WTC11 (cell line): ENCODE measurements at places on chromosomes 16 and 17.
A peak's percentile ranks its signal among the peaks of the same experiment; 100 is the strongest.

GRCh38 chr17:63433746-63434591 is 12.1 kb downstream of the CYB561 start:
- DNase-seq, result no peak

GRCh38 chr16:85601272-85601639 is 11.9 kb upstream of the GSE1 start:
- DNase-seq, result no peak

GRCh38 chr17:79559111-79559887 is 51.6 kb downstream of the RBFOX3 start:
- no peak for DNase-seq

- no peak for DNase-seq
Observed at GRCh38 chr17:10155371-10156076, 42.9 kb downstream of the GAS7 start.

DNA sequence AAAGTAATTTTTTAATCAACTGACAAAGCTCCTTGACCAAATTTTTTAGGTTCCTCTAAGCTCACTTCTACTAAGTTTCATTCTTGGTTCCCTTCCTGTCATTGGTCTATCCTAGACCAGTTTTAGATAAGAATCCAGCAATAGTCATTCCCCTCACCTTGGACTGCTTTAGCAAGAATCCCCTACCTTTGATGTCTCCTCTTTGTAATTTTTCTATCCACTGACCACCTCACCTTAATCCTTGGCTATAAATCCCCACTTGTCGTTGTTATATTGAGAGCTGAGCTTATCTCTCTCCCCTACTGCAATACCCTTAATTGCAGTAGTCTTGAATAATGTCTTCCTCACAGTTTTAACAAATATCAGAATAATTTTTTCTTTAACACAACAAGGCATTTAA is 107.2 kb downstream of the USP32 start:
- DNase-seq, result no peak

GRCh38 chr16:23968176-23968575 is 132.4 kb downstream of the PRKCB start:
- DNase-seq, result no peak

DNA sequence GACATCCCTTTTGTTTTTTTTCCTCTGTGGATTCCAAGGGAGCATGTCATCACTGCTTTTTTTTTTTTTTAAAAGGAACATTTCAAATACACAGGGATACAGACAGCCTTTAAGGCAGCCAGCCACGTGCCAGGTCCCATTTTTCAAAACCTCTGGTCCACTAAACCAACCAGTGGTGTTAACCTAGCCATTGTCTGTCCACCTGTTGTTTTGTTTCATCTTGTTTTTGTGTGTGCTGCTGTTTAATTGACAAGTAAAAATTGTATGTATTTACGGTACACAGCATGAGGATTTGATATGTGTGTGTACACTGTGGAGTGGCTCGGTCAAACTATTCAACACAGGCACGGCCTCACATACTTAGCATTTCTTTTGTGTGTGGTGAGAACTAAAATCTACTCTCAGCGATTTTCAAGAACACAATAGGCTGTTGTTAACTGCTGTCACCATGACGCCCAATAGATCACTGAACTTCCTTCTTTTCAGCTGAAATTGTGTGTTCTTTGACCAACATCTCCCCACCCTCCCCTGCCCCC is 19.2 kb downstream of the TMEM114 start:
- DNase-seq, result no peak

DNA sequence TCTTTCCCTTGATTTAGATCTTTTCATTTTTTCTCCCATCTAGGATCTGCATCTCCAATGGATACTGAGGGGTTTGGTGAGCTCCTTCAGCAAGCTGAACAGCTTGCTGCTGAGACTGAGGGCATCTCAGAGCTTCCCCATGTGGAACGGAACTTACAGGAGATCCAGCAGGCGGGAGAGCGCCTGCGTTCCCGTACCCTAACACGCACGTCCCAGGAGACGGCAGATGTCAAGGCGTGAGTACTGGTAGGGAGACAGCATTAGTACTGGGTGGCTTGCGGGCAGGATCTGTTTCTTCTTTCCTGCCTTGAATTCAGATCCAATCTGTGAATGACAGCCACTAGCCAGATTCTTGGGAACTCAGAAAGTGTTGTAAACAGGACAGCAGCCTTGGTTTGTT is 18.3 kb downstream of the NUP93 start:
- no peak for DNase-seq

DNA sequence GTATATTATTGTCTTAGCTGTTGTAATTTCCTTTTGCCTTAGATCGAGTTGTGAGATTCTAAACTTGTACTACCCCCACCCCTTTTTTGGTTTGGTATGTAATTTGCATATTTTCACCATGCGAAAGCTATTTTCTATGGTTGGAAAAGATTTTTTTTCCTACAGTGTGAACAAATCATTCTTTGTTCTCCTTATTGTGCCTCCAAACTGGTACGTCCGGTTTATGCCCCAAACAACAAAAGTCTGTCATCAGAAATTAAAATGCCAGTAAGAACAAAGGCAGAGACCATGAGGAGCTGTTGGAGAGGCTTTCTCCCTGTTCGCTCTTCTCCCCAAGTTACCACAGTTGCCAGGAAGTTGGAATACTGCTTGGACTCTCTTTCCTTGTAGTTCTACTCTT is 66.1 kb downstream of the BCAS3 start:
- DNase-seq, result no peak

GRCh38 chr17:60601447-60602384 is 1.7 kb downstream of the PPM1D start:
- DNase-seq, result peak; percentile 44

- DNase-seq, result no peak
Observed at GRCh38 chr17:58870747-58871146, 115.1 kb downstream of the PPM1E start.

DNA sequence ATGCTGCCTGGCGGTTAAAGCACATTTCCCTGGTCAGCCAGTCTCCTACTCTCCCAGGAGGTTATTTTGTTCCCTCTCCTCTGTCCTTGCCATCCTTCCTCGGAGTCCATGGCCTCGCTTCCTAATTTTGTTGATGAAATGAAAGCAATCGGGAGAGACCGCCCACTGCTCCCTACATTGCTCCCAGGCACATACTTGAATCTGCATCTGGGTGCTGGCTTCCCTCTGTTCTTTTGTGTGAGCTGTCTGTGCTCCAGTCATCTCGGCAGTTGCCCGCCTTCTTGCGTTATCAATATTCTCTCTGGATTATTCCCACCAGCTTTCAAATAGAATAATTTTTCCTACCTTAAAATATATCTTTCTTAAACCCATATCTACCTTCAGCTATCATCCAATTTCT is 11.1 kb downstream of the KRT23 start:
- DNase-seq, result no peak

DNA sequence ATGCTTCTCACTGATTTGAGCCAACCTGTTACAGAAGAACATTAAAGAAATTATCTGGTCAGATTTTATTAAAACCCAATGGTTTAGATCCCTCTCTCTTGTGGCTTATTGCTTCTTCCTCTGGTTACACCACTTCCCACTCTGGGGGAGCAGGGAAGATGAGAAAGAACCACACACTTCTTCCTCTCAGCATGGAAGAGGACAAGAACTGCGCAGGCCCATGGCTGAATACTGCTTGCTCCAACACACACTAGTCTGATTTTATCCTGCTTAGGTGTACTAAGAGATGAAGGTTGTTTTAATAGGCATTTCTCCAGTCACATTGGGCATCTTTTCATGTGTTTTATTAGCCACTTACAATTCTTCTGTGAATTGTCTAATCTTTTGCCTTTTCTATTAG is 27.6 kb downstream of the MAP3K3 start:
- no peak for DNase-seq

GRCh38 chr17:77419547-77420094 is 278.9 kb downstream of the SEC14L1 start:
- peak; percentile 80 for DNase-seq

DNA sequence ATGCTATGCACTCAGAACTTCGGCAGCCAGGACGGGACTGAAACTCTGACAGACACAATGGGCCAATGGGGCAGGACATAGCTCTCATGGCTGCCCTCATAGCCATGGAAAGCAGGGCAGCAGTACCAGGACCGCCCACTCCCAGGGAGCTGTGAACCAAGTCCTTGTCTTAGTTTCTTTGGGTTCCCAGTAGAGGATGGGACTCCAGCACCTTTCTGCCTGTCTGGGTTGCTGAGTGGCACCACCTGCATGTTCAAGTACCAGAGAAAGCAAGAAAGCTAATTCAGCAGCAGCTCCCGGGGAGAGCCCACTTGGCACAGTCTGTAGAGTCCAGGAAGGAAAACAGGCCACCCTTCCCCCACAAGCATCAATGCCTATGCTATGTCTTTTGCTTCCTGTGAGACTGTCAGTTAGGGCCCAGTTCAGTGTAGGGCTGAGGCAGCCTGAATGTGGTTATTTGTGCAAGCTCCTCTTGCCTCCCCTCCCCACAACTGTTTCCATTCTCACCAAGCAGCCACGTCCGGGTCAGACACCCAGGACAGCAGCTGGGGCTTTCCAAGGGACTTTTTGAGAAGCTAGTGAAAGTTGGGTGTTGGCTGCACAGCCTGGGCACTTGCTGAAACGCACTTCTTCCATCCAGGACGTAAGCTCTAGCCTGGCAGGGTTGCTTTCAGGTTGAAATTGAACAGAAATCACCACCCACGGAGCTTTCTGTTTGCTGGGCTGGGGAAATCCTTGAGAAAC is 7.8 kb downstream of the SUPT4H1 start:
- DNase-seq, result no peak

DNA sequence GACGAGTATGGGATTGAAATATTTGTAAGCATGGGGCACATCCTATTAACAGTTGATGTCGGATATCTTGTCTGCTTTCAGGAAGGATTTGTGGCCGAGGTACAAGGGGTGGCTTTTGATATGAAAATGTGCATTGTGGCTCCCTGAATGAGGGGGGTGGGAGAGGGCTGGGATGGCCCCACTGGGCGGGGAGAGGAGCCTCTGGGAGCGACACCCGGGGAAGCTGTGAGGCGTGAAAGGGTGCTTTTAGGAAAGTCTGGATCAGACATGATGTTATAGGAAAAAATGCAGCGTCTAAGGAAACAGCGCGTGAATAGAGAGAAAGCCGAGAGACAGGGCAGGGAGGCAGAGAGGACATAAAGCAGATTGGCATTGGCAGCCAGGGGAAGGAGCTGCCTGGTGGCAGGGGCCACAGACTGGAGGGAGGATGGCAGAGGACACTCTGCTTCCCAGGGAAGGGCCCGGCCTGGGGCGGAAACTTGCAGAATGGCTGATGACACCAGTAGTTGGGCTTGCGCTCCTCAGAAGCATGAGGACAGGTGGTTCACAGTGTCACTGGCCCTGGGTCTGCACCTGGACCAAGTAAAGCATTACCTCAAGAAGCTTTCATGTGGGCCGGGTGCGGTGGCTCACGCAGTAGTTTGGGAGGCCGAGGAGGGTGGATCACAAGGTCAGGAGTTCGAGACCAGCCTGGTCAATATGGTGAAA is 95.7 kb downstream of the NTN1 start:
- DNase-seq, result no peak

GRCh38 chr16:19912455-19913339 is 28.0 kb upstream of the GPRC5B start:
- DNase-seq, result no peak

- DNase-seq, result peak; percentile 9
Observed at GRCh38 chr16:85425074-85425662, 188.0 kb upstream of the GSE1 start.

- no peak for DNase-seq
Observed at GRCh38 chr17:77698903-77699623, 259.4 kb upstream of the TNRC6C start.

DNA sequence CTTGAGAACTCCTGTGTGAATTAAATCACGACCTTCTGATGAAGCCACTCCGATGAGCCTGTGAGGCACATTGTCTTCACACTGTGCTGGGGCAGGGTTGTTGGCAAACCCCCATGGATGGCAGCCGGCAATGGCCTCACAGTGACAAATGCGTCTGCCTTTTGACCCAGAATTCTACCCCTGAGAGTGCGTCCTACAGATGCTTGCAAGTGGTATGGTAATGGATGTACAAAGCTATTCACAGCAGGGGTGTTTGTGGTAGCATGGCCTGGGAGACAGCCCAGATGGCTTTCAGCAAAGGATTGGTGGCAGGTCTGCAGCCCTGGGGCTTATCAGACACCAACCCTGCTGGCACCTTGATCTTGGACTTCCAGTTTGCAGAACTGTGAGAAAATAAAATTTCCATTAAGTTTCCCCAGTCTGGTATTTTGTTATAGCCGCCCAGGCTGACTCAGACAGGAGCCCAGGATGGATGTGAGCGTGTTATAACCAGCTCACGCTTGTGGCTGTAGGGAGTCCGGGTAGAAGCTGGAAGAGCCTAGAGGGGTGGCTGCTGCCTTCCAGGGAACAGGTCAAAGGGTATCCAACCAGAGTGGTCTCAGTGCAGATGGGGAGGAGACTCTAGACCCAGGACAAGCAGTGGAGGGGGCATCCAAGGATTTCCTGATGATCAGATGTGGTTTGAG is 10.1 kb downstream of the AFMID start:
- no peak for DNase-seq

DNA sequence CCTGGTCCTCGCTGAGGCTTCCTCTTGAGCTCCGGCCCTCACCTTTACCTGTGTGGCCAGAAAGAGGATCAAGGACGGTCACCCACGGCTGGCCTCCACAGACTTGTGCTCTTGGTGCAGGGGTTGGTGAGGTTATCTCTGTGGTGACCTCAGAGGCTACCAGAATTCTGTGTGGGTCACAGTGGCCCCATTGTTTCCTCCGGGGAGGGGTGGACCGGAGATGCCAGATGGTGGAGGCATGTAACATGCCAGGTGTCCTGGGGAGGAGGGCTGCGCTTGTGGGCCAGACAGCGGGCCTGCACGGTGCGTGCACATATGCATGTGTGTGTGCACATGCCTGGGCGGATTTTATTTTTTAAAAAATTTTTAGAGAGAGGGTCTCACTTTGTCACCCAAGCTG is 6.3 kb downstream of the SGCA start:
- no peak for DNase-seq

DNA sequence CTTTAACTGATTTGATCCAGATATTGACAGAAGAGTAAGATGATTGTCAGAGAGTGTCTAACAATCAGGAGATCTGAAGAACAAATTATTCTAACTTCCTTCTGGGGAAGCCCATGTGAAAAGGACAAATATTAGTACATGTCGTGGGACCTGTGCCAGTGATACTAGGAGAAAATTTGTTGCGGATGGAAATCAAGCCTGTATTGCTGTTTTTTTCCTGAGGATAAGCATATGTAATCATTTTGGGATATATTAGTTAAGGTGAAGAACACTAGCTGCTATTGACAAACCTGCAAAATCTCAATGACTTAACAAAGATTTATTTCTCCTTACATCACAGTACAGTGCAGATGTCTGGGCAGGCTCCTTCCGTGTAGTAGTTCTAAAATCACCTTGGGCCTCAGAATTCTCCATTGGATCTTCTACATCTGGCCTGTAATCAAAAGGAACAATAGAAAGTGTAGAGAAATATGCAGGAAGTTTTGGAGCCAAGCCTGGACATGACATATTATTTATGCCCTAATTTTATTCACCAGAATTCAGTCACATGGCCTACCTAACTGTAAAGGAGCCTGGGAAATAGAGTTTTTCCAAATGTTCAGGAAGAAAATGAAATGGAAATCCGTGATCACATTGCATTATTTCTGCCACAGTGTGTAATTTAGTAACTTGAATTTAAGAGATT is 58.3 kb downstream of the CYB561 start:
- DNase-seq, result no peak
